ENCODE measurements at places on chromosomes 5 and 9. TPM values are rescaled to one million over a fixed set of nuclear protein-coding genes. Genes with fewer than 3 reads are reported as not detected.
A peak's percentile ranks its signal among the peaks of the same experiment; 100 is the strongest.

The ZNF454 gene
- 1.0 TPM for total RNA-seq

The GLRX gene
- total RNA-seq: 26.0 TPM

DNA sequence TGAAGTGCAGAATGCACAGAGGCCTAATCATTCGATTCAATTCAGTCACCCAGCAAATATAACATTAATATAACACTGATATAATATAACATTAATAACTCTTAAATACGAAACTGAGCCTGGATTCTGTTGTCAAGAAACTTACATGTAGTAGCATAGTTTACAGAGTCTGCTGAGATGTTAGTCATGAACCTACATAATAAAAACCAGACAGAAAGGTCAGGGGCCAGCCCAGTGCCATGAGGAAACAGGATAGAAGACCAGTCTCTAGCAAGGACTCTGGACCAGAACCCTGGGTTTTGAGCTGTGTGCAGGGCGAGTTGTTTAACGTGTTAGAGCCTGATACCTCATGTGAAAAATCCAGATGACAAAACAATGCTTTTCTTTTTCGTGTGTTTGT is 234.7 kb downstream of the NR2F1-AS1 start:
- no peak for DNase-seq

DNA sequence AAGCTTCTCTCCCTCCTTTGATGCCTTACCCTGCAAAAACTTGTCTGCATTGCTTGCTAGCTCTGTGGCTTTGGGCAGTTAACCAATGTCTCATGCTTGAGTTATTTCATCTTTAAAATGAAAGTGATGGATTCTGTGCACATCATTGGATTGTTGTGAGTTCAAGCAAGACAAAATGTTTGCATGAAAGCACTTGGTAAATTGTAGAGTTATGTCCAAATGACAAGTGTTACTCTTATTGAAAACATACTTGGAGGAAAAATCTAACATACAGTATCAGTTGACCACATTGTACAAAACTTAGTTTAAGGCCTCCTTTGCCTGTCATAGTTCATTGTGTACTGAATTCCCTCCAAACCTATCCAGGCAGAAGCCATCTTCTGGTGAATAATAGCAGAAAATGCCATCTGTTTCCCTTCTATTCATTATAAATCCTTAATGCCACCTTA is 30.0 kb downstream of the TGFBR1 start:
- DNase-seq: no peak

DNA sequence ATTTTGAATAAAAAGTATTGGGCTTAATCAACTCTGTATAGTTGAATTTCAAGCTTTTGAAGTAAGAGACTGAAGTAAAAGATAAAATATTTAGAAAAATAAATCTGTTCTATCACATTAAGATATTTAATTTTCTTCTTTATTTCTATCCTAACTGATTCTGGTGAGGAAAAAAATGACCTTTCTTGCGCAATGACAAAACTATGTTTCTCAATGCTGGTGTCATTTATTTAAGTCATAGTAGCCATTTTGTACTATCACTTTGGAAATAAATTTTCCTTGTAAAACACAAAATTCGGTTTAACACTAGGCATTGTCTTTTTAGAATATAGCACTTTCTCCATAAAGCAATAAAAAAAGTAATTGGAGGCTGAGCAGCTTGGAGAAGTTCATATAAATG is 728.0 kb downstream of the CDH9 start:
- DNase-seq: no peak

DNA sequence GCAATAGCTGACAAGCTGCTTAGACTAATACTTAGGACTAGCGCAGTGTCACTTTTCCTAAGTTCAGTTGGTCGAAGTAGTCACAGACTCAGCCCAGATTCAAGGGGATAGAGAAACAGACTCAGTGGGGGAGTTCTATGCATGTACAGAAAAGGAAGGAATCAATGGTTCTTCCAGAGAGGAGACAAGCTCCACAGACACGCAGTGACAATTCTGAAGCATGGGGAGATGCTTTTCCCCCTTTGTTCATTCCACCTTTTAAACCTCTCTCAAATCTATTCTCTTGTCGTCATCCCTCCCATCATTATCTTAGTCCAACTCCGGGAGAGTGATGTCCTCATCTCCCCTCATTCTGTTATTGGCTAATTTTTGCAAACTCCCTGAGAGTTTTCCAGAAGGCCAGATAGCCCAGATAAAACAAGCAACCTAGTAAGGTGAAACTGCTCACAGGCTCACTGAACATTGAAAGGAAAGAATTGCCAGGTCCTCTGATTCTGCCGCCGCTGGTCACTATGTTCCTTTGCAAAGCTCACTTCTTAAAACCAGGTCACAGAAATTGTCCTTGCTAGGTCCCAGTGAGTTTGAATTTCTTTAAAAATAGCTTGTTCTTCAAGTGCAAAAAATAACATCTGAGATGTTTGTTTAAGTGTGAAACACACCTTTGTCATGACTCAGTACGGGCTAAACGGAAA is 13.4 kb upstream of the STRBP start:
- DNase-seq: no peak

The RANBP3L gene
- total RNA-seq: not detected

GRCh38 chr5:165015126-165015525 is 1509.7 kb downstream of the MAT2B start:
- DNase-seq: no peak

GRCh38 chr5:168020542-168021294 is 270.7 kb upstream of the WWC1 start:
- DNase-seq: no peak

The SOHLH1 gene
- total RNA-seq: 0.05 TPM

DNA sequence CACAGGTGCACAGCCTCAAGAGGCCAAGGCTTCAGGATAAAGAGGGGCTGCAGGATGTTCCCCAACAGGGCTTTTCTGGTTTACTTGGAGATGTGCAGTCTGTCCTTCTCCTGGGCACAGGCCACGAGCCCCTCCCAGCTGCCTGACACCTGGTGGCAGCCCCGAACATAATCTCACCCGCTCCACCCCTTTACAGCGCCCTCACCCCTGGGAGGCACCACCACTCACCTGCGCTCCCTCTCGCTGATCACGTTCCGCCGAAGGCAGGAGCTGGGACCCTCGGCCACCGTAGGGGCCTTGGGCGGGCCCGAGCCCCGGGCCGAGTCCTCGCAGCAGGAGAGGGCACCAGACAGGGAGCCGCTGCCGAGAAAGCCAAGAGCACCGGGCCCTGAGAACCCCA is 514 bp downstream of the SOHLH1 start:
- DNase-seq: no peak

DNA sequence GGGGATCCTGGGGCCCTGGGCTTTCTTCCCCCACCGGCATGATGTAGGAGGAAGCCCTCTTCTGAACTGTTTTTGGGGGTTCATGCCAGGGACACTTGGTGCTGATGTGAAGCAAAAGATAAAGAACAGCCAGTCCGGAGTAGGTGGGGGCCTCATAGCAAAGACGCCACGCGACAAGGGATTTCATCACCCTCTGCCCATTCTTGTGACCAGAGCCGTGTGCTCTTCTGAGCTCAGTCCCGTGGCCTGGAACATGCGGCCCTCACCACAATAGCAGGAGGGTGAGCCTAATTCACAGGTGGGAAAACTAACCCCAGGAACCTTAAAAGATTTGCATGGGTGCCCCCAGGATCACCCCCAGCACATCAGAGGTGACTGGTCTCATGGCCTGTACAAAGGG is 225.9 kb downstream of the HSPA4 start:
- DNase-seq: no peak

GRCh38 chr5:104345222-104346016 is 782.8 kb upstream of the NUDT12 start:
- peak; percentile 0 for DNase-seq

DNA sequence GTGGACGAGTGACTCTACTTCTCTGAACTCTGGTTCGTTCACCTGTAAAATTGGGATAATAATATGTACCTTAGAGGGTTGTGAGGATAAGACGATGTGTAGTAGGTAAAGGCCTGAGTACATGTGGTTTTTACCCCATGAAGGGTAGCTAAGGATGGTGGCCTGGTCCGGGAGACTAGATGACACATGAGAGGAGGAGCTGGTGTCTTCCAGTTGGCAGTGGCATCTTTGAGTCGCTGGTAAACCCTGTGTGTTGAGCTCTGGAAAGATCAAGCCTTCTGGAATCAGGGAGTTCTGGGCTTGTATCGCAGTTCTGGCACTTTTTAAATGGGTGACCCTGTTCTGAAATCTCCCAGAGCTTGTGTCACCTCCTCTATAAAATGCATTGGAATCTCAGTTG is 166.4 kb upstream of the ZNF618 start:
- DNase-seq: no peak

The CORO2A gene
- total RNA-seq: 1.7 TPM

The MYOT gene
- total RNA-seq: not detected

The GRIN3A gene
- total RNA-seq: not detected

DNA sequence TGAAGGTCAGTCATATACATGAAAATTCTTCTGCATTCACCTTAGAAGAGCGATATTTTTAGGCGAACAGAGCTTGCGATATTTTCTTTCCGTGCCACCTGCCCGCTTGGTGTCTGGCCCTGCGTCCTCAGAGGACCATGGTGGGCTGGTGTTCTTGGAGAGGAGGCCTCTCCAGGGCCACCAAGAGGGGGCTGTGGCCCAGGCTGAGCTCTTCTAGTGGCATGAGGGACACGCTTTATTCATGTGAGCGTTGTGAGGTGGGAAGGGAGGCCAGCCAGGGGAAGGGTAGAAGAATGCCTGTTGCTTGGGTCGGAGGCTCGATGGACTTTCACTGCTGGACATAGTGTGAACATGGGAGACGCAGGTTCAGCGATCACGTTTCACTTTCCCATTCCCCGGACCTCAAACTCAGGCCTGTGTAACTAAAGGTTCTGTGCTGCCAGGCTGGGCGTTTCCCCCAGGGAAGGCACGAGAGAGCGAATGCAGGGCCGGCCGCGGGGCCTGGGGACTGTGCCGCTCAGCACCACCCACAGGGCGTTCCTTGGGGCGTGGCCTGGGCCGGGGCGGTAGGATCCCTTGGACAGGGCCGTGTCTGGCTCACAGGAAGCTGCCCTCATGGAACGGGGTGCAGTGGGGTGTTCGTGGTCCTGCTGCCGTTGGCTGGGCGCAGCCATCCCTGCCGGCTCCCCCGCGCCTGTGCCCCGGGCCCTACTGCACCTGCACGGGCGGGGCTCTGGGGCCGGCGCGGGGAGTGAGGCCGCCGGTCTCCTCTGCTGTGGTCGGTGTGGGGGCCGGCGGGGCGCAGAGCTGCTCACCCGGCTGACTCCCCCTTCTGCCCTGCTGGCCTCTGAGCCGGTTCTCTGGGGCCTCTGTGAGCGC is 40.7 kb upstream of the CLPTM1L start:
- DNase-seq: peak; percentile 52

DNA sequence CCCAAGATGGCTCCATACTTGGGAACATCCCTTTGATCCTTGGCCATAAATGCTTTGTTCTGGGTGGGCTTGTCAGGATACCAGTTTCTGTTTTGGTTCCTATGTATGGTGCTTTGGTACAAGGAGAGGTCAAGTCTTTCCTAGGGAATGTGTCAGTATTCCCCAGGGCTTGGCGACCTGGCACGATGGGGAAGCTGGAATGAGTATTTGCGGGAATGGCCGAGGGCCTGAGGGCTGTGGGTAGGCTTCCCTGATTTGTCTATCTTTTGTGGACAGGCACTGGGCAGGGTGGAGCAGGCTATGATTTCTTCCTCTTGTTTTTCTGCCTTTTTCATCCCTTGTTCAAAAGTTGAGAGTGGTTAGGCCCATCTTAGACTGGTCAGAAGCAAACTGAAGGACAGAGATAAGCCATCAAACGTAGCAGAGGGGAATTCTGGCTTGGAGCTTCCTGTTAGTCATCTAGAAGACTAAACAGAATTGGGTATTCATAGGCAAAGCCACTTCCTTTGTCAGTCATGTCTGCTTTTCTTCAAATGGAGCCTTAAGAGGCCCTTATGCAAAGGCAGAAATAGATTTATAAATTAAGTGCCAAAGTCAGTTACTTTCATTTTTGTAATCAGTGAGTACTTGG is 13.7 kb downstream of the DOCK2 start:
- peak; percentile 48 for DNase-seq

The SLC6A7 gene
- not detected for total RNA-seq

GRCh38 chr5:17132444-17133083 is 84.9 kb upstream of the BASP1 start:
- peak; percentile 73 for DNase-seq

- DNase-seq: peak; percentile 38
These were observed 98.7 kb downstream of the C5orf15 start for GRCh38 chr5:133869519-133870335.

DNA sequence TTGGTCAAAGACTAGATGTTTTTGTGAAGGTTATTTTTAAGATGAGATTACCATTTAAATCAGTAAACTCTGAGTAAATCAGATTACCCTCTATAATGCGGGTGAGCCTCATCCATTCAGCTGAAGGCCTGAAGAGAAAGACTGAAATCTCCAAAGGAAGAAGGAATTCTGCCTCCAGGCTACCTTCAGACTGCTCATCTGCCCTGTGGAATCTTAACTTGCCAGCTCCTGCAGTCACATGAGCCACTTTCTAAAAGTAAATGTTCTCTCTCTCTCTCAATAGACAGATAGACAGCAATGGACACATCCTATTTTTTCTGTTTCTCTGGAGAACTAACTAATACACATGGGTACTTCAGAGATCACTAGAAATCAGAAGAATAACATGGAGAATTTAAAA is 182.8 kb downstream of the CFAP90 start:
- DNase-seq: no peak

The RUSC2 gene
- 15.8 TPM for total RNA-seq

The SPATA6L gene
- total RNA-seq: 2.7 TPM

The PCDHGA8 gene
- total RNA-seq: 1.4 TPM

DNA sequence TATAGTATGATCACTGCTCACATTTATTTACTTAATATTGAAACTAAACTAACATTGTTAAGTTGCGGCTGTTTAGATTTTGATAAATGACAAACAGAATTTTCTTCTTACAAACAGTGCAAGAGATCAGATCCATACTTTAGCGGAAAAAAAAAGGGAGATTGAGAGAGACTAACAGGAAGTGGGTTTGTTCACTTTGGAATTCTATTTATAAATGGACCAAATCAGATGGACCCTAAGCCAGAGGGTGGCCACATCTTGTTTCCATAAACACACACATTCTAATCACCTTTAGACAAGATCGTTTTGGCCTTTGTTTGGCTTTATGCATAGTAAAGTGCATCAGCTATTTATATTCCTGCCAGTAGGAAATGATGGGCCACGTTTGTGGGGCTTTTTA is 381.4 kb upstream of the CD180 start:
- DNase-seq: no peak

GRCh38 chr5:175535796-175536195 is 57.4 kb downstream of the SFXN1 start:
- no peak for DNase-seq

The NR2F1-AS1 gene
- 18.4 TPM for total RNA-seq

The IL12B gene
- not detected for total RNA-seq

GRCh38 chr5:77641963-77642737 is 3.6 kb upstream of the OTP start:
- no peak for DNase-seq

Measured in dermis blood vessel endothelial cell (primary cell).